Colonic mucosa (tissue), 4 donors: ENCODE measurements at places on chromosomes 1 and 21. TPM values are rescaled to one million over a fixed set of nuclear protein-coding genes. Genes with fewer than 3 reads are reported as not detected.
A peak's percentile ranks its signal among the peaks of the same experiment; 100 is the strongest.

The CCDC17 gene
- 2.4 TPM for total RNA-seq

GRCh38 chr1:228000836-228001563, 5.8 kb upstream of the WNT3A start:
- no peaks in the 10 kb centered on the region for H3K4me1 ChIP-seq
- no peak overlapping the region for H3K4me3 ChIP-seq
- H3K27ac ChIP-seq = no peak overlapping the region
- H3K36me3 ChIP-seq = no peaks in the 10 kb centered on the region
- DNase-seq = no peak

GRCh38 chr1:107976431-107976830, 11.5 kb upstream of the VAV3 start:
- no peak overlapping the region for H3K27ac ChIP-seq
- no peaks in the 10 kb centered on the region for H3K36me3 ChIP-seq
- no peaks in the 10 kb centered on the region for H3K4me1 ChIP-seq
- no peak overlapping the region for H3K4me3 ChIP-seq
- no peak for DNase-seq

DNA sequence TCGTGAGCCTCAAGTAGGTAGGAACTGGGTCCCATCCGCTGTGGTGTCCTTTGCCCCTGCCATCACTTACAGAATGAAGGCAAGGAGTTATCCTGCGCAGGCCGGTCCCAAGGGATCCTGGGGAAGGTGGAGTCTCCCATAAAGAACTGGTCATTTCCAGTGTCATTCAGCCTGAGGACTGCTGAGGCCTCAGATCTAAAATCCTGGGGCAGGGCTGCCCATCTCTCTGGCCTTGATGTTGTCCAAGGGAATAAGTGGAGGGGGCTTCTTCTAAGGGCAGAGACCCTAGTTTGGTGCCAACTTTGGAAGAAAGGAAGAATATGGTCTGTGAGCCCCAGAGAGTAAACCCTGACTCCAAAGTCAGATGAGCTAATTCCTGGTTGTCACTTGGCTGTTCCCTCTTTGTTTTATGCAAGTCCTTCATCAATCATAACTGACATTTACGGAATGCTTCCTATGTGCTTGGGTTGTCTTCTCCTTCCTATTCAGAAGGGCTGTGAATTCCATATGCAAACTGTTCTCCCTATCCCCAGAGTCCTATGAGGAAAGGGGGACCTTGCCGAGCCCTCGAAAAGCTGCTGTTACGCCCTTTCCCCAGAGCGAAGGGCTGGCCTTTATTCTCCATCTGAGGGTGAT, 6.9 kb downstream of the IFI6 start:
- H3K4me3 ChIP-seq = no peak overlapping the region
- no peaks in the 10 kb centered on the region for H3K36me3 ChIP-seq
- H3K27ac ChIP-seq = no peak overlapping the region
- no peak for DNase-seq
- H3K27me3 ChIP-seq = no peaks in the 10 kb centered on the region

The CHRM3 gene
- 11.6 TPM for total RNA-seq

The OPRD1 gene
- 0.12 TPM for total RNA-seq

The MAP3K21 gene
- total RNA-seq = 16.4 TPM

DNA sequence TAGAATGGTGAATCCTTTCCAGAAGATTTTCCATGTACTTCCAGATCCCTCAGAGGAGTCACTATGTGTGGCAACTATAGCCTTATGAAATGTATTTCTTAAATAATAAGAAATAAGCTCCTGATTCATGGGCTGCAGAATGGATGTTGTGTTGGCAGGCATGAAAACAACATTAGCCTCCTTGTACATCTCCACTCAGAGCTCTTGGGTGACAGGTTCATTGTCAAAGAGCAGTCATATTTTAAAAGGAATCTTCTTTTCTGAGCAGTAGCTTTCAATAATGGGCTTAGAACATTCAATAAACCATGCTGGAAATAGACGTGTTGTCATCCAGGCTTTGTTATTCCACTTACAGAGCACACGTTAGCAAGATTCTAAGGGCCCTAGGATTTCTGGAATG, 96.6 kb downstream of the CDC7 start:
- DNase-seq = no peak
- no peak overlapping the region for H3K27ac ChIP-seq
- H3K4me3 ChIP-seq = no peak overlapping the region
- H3K27me3 ChIP-seq = no peaks in the 10 kb centered on the region
- H3K36me3 ChIP-seq = no peaks in the 10 kb centered on the region

DNA sequence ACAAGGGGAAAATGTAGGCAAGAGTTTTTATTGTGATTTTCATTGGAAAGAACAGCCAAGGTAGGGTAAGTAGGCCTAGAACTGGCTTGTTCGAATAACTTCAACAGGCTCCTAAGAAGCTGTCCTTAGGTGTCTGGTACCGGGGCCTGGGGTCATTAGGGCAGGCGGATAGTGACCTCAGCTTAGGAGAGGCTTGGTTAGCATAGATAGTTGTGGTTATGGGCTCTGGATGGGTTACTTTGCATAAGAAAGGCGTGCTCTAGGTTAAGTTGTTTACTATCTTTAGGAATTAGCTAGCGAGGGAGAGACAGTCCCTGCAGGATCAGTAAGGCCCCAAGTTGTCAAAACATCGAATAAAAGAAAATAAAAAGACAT, 20.7 kb upstream of the HPCAL4 start:
- peaks cover 2% of the 10 kb centered on the region for H3K27me3 ChIP-seq
- no peak for DNase-seq
- no peaks in the 10 kb centered on the region for H3K4me1 ChIP-seq
- H3K27ac ChIP-seq = no peak overlapping the region
- no peak overlapping the region for H3K4me3 ChIP-seq

The ADAMTS4 gene
- 14.0 TPM for total RNA-seq

The CLCA2 gene
- 1.2 TPM for total RNA-seq

DNA sequence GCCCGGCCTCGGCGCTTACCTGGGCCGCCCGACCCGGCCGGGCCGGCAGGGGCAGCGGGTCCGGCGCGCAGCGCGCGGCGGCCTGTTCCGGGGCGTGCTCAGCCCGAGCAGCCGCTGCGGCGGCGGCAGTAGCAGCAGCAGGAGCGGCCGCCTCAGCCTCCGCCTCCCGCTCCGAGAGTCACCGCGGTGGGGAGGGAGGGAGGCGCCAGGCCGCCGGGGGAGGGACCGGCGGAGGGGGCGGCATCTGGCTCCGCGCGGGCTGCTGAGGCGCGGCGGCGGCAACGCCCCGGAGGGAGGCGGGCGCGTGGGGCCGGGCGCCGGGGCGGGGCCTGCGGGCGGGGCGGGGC, at the start of gene CTNNBIP1:
Gene CTNNBIP1, minus strand, starts transcription at position 194 of the 347 bp plus-strand sequence. CDS start 38,205 bp downstream, outside the sequence.
- peak within 1 kb of the TSS; percentile 89 for H3K27ac ChIP-seq
- no peaks in the 10 kb centered on the region for H3K36me3 ChIP-seq
- peak within 1 kb of the TSS; percentile 72 for H3K4me3 ChIP-seq
- peaks cover 4% of the 10 kb centered on the region for H3K4me1 ChIP-seq
- DNase-seq = no peak

The TMEM61 gene
- 13.4 TPM for total RNA-seq

- no peak overlapping the region for H3K4me3 ChIP-seq
- H3K27me3 ChIP-seq = no peaks in the 10 kb centered on the region
- H3K27ac ChIP-seq = no peak overlapping the region
- no peak for DNase-seq
Observed at GRCh38 chr1:107464827-107465226, 324.0 kb downstream of the NTNG1 start.

DNA sequence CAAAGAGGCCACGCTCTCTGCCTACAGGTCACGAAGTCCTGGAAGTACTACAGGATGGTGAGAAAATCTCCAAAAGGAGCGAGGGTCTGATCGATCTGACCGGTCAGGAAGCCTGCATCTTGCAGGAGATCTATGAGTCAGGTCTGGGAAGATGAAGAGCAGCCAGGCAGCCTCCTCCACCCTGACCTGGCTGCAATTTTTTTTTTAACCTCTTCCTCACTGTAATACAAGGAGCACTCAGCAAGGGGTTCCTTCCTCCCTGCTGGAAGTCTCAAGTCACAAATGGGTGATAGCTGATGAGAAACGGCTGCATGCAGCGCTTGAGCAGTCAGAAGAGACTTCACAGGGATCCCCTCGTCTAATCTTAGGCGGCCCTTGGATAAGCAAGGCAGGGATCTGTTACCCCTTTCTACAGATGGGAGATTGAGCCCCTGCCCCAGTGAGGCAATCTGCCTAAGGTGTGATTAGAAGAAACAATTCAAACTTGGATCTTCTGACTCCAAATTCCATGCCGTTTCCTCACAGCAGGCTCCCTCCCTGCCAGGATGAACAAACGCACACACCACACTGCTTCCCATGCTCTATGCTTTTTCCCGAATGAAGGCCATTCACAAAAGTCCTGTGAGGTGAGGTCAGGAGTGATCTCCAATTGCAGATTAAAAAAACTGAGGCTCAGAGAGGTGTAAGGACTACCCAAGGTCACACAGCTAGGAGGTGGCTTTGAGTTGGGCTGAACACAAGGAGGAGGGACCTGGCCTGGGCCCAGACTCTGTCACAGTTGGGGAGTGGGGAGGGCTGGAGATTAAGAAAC, 48.3 kb downstream of the ECE1 start:
- H3K4me1 ChIP-seq = no peaks in the 10 kb centered on the region
- H3K36me3 ChIP-seq = peaks cover 18% of the 10 kb centered on the region
- H3K27me3 ChIP-seq = no peaks in the 10 kb centered on the region
- no peak overlapping the region for H3K4me3 ChIP-seq

DNA sequence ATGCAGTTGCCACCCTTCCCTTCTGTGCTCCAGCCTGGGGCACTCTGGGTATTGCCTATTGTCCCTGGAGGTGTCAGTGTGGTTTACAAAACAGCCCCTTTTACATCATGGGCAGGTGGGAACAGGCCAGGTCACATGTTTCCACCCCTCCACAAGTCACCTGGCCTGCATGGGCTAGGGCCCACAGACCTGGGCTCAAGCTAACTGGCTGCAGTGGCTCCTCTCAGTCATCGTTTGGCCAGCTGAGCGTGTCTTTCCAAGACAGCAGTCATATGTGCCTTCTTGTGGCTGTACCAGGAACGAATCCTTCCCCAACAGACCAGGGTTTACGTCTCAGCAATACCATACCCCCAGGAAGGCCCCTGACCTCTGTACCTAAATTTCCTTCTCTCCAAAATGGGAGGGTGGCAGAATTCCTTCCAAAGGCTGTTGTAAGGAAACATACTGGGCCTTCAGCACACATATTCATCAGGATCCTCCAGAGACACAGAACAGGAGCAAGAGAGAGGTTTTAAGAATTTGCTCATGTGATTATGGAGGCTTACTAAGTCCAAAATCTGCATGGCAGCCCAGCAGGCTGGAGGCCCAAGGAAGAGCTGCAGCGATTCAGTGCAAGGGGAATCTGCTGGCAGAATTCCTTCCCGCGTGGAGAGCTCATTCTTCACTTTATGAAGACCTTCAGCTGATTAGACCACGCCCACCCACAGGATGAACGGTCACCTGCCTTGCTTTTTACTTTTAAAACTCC, 10.6 kb upstream of the TAS1R2 start:
- no peak overlapping the region for H3K27ac ChIP-seq
- no peak for DNase-seq
- H3K27me3 ChIP-seq = no peaks in the 10 kb centered on the region
- H3K36me3 ChIP-seq = no peaks in the 10 kb centered on the region

The ADORA1 gene
- total RNA-seq = 1.6 TPM

The ITGB3BP gene
- 14.5 TPM for total RNA-seq

- H3K27me3 ChIP-seq = no peaks in the 10 kb centered on the region
- DNase-seq = peak; percentile 28
- no peaks in the 10 kb centered on the region for H3K4me1 ChIP-seq
- no peak overlapping the region for H3K4me3 ChIP-seq
- no peak overlapping the region for H3K27ac ChIP-seq
Observed at GRCh38 chr1:6730880-6731279, 29.3 kb upstream of the DNAJC11 start.

The TCP10L gene
- 1.2 TPM for total RNA-seq

The NUDT4B gene
- not detected for total RNA-seq

The YIPF1 gene
- 35.3 TPM for total RNA-seq

DNA sequence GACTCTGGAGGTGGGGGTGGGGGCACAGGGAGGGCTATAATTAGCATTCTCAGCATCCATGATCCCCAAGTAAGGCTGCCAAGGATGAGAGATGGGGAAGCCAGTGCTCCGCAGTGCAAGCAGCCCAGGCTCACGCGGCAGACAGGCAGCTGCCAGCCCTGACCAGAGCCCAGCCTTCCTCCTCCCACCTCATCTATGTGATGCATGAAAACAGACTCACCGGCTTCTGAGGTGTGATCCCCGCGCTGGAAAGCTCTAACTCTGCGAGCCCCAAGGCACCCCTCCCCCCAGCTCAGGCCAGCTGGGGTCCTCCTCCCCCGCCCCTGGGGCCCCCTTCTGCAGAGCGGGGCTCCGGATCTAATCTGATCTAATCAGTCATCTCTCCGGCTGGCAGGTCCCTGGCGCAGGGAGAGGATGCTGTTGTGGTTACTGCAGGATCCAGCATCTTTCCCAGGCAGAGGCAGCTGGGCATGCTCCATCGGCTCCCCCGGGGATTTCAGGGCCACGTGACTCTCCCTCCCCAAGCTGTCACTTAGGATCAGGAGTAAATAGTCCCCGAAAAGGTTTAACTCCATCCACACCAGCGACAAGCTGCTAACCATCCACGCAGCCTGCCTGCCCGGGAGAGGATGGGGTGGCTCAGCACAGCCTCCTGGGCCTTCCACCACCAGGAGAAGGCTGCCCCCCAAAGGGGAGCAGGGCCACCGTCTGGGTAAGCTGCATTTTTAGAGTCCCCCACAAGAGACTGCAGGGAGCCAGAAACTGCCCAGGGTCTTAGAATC, at the start of gene PLEKHA6:
Gene PLEKHA6, minus strand, starts transcription at position 456 of the 782 bp plus-strand sequence. CDS start 86,202 bp downstream, outside the sequence.
- H3K36me3 ChIP-seq = no peaks in the 10 kb centered on the region
- no peaks in the 10 kb centered on the region for H3K27me3 ChIP-seq

The RXRG gene
- total RNA-seq = 0.74 TPM

The SPATA45 gene
- not detected for total RNA-seq

GRCh38 chr1:59680044-59680443, 134.7 kb upstream of the HOOK1 start:
- no peaks in the 10 kb centered on the region for H3K36me3 ChIP-seq
- H3K27ac ChIP-seq = no peak overlapping the region
- DNase-seq = no peak
- H3K27me3 ChIP-seq = no peaks in the 10 kb centered on the region

GRCh38 chr1:47774986-47775834, 222.0 kb downstream of the TRABD2B start:
- H3K27ac ChIP-seq = no peak overlapping the region
- H3K4me3 ChIP-seq = no peak overlapping the region
- H3K4me1 ChIP-seq = no peaks in the 10 kb centered on the region
- no peaks in the 10 kb centered on the region for H3K27me3 ChIP-seq
- H3K36me3 ChIP-seq = no peaks in the 10 kb centered on the region

The S100A16 gene
- 232 TPM for total RNA-seq

- no peak overlapping the region for H3K27ac ChIP-seq
- DNase-seq = no peak
- no peaks in the 10 kb centered on the region for H3K4me1 ChIP-seq
- no peak overlapping the region for H3K4me3 ChIP-seq
Observed at GRCh38 chr1:3261007-3261968, 192.3 kb downstream of the PRDM16 start.

The TTC22 gene
- 52.4 TPM for total RNA-seq

GRCh38 chr1:160086456-160086892, 5.1 kb downstream of the KCNJ9 start:
- H3K4me3 ChIP-seq = no peak overlapping the region
- no peaks in the 10 kb centered on the region for H3K4me1 ChIP-seq
- no peak overlapping the region for H3K27ac ChIP-seq
- H3K36me3 ChIP-seq = no peaks in the 10 kb centered on the region

The ASAP3 gene
- 27.3 TPM for total RNA-seq
